Nucleus accumbens (tissue), 56 donors: ENCODE measurements at places on chromosomes 7 and 10.

GRCh38 chr10:78756604-78757343, 312.0 kb upstream of the ZMIZ1 start:
- DNase-seq: peak; percentile 90

DNA sequence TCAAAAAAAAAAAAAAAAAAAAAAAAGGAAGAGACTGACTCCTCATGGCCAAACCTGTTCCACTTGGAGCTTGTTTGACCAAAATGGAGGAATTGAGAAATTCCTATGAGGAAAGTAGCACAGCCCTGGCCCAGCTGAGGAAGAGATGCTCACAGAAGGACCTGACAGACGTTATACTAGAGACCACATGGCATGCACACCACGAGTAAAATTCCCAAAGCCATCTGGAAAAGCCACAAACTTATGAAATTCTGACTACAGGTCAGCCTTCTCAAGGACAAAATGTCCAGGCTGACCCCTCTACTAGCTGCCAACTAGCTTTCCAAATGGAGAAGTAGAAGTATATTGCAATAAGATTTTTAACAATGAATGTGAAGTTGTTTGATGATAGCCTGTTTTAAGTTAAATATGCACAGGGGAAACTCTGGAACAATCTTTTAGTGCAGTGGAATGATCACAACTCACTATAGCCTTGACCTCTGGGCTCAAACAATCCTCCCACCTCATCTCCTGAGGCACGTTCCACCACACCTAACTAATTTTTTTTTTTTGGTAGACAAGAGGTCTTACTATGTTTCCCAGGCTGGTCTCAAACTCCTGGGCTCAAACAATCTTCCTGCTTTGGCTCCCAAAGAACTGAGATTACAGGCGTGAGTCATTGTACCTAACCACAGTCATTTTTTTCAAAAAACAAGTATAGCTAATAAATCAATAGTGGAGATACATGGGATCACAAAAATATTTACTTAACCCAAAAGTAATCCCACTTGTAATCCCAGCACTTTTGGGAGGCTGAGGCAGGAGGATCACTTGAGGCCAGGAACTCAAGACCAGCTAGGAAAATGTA, 75.7 kb downstream of the AKR1D1 start:
- no peak for DNase-seq

- DNase-seq: no peak
Measured at GRCh38 chr10:51000164-51000563, 74.1 kb upstream of the PRKG1 start.

DNA sequence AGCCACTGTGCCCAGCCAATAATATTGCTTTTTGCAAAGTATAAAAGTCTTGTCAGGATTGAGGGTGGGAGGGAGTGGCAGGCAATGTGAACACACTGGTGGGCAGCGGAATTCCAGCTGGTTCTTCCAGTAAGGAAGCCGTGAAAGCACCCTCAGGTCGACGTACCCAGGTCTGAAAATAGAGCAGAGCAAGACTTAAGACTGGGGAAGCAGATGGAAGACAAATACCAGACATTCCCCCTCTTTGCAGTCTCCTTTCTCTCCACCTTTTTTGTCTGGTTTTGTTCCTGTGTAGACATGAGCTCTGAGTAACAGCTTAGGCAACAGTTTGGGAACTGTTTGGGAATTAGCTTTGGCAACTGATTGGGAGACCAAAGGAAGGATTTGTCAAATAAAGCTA, 17.6 kb upstream of the CSTF2T start:
- no peak for DNase-seq

- peak; percentile 27 for DNase-seq
Measured at GRCh38 chr10:69792341-69792740, 9.4 kb upstream of the COL13A1 start.

- no peak for DNase-seq
Measured at GRCh38 chr7:90453931-90454330, 15.5 kb upstream of the PTTG1IP2 start.

DNA sequence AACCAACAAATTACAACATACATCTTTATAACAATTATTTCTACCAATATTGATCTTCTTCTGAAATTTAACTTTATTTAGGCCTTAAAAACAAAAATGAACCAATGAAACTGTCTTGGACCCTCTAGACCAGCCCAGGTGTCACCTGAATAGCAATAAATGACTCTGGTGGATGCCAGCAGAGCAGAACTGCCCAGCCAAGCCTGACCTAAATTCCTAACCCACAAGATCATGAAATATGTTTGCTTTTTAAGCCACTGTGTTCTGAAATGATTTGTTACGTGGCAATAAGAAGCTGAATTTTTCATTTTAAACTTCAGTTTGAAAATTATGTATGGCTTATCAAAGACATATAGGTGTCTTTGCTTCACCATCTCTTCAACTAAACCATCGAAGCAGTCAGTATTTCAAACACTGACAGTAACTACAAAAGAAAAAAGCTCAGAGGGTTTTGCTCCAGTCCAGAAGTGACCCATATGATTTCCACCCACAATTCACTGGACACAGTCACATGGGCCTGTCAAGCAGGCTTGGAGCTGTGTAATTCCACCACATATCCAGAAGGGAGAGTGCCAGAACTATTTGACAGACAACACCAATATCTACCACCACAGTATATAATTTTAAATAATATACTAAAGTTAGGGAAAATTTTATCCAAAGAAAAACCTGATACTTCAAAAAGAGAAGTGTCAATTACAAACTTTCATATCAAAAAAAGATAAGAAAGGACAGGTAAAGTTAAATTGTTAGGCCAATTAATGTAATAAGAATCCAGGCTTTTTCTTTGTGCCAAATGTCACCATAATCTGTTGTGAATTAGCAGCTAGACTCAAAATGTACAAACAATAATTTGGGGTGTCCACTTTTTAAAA, 94.5 kb downstream of the KMT2C start:
- DNase-seq: no peak

DNA sequence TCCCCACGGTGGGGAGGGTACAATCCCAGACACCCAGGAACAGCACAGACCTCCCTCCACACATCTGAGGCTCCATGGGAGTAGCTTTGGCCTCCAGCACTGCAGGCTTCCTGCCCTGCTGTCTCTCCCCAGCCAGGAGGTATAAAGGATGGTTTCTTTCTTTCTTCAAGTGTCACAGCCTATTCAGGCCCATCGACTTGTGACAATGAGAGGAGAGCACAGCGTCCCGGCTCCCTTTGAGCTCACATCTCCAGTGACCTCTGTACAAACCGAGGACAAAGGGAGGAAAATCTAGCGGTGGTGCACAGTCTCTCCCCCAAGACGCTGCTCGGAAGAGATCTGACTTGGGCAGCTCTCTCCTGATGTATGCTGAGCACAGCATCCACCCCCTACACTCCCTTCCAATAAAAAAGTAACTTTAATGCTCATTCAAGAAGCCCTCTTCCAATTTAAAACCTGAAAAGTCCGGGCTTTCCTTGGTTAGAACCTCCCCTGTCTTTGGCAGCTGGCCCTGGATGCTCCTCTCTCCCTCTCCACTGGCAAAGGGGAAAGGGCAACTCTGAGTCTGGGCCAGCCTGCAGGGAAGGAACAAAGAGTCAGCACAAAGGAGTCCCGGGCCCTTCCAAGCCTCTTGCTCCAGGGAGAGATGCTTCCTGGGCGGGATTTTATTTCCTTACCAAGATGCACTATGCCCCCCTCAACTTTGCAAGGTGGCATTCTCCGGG, 18.0 kb downstream of the CHST15 start:
- no peak for DNase-seq

GRCh38 chr10:69073026-69073425, 14.9 kb upstream of the SRGN start:
- no peak for DNase-seq

- DNase-seq: no peak
Measured at GRCh38 chr7:50304911-50305582, 531 bp downstream of the IKZF1 start.

DNA sequence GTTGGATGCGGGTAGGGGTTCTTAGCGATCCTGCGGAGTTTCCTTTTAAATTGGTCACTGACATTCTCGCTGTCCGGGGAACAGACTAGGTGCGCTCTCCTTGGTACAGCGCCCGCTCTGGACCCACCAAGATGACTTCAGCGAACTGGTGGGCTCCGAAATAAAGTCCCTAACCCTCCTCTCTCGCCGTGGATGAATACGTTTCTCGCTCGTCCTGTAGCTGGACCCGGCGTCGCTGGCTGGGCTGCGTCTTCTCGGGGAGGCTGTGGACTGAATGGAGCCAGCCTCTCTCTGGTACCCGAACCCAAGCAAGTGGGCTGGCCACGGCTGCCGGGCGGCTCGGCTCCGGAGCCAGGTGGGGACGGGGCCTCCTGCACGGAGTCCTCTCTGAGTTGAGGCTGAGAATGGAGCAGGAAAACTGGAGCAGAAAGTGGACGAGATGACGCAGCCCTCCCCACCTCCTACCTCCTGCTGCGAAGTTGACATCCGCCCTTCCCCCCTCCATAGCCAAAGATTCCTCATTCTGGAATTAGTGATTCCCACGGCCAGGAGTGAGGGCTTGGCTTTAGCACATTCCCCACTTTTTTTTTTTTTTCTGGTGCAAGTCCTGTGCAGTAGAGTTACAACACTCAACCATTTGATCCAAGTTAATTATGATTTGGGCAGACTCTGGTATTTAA, 1.5 kb downstream of the UNC5B start:
- DNase-seq: no peak

- DNase-seq: no peak
Measured at GRCh38 chr10:43796781-43797180, 148.1 kb upstream of the ZNF32 start.

- DNase-seq: no peak
Measured at GRCh38 chr7:151167197-151167961, at the start of gene GBX1. Gene GBX1 (minus strand): TSS chr7:151167694. CDS start chr7:151167548, 146 bp downstream.

DNA sequence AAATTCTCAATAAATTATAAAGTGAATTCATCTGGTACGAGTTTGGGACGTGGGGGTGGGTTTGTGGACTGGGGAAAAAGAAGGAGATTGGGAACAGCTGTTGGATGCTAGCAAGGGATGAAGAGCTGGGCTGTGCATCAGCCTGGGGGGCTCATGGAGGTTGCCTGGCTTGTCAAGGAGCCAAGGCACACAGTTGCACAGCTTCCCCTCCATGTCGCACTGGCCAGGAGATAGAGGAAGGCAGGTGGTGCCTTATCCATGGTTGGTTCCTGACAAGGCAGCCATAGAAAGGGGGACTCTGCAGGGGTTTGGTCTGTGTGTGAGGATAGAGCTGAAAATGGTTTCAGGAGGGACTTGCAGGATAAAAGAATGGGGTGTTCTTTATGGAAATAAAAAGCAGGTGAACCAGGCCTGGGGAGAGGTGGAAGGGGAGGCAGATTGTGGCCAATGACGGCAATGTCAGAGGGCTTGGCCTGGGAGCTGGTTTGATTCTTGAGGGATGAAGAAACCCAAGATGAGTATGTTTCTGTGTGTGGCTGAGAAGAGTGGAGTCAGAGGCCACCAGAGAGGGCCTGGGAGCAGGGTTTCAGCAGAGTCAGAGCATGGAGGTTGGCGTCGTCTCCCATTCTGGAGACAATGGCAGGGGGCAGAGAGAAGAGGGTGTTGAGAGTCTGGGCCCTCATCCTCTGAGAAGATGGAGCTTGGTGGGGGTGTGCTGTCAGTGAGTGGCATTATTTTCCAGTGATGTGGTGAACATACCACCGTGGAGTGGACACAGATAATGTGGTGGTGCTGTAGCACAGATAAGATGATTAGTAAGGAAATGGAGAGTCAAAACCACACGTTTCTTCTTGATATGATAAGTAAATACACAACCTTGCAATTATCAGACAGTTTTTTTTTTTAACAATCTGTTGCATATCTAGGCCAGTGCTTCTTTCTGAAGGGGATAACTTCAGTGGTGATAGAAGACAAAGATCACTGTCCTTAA, 108.2 kb downstream of the PTPN20 start:
- DNase-seq: no peak

- DNase-seq: no peak
Measured at GRCh38 chr10:101123085-101123814, 7.8 kb upstream of the TLX1 start.

DNA sequence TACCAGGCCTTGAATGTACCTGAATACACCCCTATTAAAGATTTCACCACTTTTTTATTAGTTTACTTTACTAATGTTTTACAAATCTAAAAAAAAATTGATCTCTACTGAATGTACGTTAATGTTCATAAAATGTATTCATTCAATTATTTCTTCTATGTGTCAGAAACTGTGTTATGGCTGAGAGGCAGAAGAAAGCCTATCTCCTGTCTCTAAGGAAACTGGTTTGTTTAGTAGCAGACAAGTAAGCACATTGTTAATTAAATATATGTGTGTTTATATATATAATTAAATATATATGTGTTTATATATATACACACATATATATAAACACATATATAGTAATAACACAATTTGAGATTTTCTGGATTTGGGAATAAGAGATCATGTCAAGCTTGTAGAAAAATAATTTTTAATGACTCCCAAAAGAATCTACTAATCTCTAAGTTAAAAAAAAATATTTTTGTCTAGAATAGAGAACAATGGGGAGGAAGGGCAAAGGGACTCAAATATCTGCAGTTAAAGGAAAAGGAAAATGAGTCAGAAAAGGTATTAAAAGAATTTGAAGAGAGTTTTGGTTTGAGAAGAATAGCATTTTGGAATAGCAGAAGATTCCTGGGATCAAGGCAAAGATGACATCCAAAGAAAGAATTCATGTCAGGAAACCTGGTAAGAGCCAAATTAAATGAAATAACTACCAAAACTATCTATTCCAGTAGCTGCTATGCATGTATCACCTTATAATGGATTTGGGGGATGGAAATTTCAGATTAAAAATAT, 92.1 kb downstream of the CH25H start:
- DNase-seq: no peak

- DNase-seq: no peak
Measured at GRCh38 chr10:28903063-28903462, 225.7 kb downstream of the BAMBI start.

DNA sequence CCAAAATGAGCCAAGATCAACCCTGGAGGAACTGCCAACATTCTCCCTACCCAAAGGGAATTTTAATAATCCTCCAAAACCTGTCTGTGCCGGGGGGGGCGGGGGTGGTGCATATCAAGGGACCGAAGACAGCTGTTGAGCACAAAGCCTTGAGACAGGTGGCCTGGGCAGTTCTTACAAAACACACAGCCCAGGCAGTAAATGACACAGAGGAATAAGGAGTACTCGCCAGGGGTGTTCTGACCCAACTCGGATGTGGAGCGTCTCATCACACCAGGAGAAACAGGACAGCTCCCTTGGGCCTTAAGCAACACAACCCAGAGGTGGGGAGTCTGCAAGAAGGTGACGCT, 35.6 kb downstream of the PLAC9 start:
- DNase-seq: no peak

GRCh38 chr7:104207348-104207730, 474 bp downstream of the ORC5 start:
- DNase-seq: no peak

- no peak for DNase-seq
Measured at GRCh38 chr10:123748711-123749110, 82.6 kb downstream of the GPR26 start.

DNA sequence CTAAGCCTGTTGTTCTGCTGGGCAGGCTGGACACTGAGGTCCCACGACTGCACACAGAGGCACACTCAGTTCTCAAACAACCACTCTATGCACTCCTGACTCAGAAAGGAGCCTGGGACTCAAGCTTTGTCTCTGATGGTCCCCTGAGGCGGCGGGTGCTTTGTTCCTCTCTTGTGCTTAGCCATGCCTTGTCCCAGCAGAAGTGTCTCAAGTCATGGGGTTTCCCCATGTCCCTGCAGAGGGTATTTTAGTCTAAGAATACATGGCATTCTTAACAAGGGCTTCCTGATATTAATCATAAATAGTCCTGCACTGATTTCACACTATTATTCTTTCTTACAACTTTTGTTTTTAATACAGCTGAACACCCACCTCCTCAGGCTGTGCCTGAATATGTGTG, 72.5 kb downstream of the CXCL12 start:
- no peak for DNase-seq
